ENCODE measurements at places on chromosomes 12 and 14. TPM values are rescaled to one million over a fixed set of nuclear protein-coding genes. Genes with fewer than 3 reads are reported as not detected.

The SMIM41 gene
- total RNA-seq, result not detected

The FOXJ2 gene
- total RNA-seq, result 11.0 TPM

The ACOT6 gene
- not detected for total RNA-seq

The NPFF gene
- not detected for total RNA-seq

The TSPAN31 gene
- total RNA-seq, result 70.8 TPM

The ST8SIA1 gene
- total RNA-seq, result not detected

The IFNG-AS1 gene
- not detected for total RNA-seq

The CLEC1A gene
- total RNA-seq, result not detected

The SENP1 gene
- 28.6 TPM for total RNA-seq

Measured in GM23248 (cell line).